IMR-90 (cell line): ENCODE measurements at places on chromosomes 7 and 10.

- DNase-seq, result no peak
Observed at GRCh38 chr7:26457696-26458327, 166.2 kb downstream of the SNX10 start.

DNA sequence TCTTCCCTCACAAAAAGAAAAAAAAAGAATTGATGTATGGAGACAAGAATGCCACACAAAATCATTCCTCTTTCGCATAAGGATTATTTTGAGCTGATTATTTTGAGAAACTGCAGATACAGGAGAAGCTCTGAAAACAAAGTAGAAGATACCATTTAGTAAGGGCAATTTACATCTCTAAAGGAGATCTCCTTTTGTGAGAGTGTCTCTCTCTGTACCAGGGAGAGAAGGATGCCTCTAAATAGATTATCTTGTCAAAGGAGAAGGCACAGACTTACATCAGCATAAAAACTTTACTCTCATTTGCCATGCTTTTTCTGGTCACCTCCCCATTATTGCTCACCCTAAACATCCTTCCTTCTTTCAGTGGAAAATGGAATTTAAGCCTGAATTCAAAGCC, 747.9 kb upstream of the COBL start:
- DNase-seq, result no peak

DNA sequence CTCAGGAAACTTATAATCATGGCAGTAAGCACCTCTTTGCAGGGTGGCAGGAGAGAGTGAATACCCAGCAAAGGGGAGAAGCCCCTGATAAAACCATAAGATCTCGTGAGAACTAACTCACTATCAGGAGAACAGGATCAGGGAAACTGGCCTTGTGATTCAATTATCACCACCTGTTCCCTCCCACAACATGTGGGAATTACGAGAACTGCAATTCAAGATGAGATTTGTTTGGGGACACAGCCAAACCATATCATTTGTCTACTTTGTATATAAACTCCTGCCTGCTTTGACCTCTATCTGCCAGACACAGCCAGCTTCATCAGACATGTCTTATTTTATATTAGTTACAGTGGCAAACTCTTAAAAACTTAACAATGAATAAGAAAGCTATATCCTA, 50.4 kb downstream of the ARMC3 start:
- no peak for DNase-seq

DNA sequence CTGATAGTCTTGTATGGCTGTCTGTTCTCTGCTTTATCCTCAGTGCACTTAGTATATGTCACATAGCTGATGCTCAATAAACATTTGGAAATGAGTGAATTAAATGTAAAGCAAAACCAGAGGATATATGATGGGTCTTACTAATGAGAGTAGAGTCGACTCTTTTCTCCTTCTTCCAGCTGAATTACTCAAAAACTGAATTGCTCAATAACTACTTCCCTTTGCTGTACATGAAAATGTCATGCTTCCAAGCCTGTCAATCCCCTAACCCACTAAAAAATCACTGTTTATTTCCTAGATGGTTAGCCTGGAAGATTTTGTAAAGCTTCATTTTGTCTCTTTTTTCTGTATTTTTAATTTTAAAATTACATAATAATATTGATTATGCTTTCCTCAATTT, 88.0 kb downstream of the OR13A1 start:
- DNase-seq, result no peak

DNA sequence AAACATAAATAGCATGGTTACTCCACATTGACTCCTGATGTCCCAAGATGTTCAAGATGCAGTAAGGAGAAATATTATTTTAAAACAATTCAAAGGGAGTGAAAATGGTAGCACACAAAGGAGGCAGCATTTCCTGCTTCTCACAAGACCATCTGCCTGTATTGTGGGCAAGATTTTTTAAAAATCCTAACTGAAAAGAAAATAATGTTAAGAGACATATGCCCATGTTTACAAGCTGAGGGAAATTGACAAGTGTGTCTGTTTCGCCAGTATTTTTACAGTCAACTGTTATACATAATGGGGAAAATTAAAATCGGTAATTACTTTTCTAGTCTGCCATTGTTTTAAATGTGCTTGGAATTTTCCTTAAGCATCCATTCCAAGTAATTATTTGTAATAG, 646.2 kb upstream of the C7orf33 start:
- DNase-seq, result no peak
